H1 (cell line): ENCODE measurements at places on chromosomes 13 and 19. TPM values are rescaled to one million over a fixed set of nuclear protein-coding genes. Genes with fewer than 3 reads are reported as not detected.
A peak's percentile ranks its signal among the peaks of the same experiment; 100 is the strongest.

The TDRD3 gene
- total RNA-seq: 14.7 TPM in 2 replicates

DNA sequence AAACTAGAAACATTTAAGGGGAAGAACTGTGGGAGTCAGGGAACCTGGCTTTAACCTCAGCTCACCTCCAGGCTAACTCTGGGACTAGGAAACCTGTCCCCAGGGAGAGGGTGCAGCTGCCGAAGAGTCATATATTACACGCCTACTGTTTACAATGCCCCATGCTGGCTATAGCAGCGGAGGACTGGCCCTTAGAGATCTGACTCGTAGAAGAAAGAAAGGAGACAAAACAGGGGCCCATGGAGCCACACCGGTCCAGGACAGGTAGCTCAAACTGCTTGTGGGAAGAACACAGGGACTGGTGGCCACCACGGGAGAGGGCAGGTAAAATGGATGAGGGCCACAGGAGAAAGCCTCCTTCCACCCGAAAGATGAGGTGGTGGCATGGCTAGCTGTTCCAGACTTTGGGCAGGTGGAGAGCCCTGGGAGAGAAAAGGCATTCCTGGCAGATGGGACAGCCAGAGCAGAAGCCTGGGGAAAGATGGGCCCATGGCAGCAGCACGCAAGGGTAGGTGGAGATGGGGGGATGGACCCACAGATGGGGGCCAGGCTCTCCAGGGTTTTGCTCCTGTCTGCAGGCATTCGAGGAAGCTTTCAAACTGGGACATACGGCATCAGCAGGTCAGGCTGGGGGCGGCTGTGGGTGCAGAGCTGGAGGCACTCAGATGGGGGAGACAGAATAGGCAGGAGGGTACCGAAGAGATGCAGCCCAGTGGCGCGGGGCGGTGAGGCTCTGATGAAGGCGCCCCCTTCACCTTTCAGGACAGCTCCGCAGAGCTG, 69.5 kb downstream of the LATS2 start:
- H3K4me3 ChIP-seq: no peak overlapping the region
- H3K4me1 ChIP-seq: no peaks in the 10 kb centered on the region
- no peaks in the 10 kb centered on the region for H3K27me3 ChIP-seq
- no peak for DNase-seq
- no peak overlapping the region for H3K27ac ChIP-seq
- H3K36me3 ChIP-seq: peaks cover 25% of the 10 kb centered on the region

GRCh38 chr13:73397496-73398305, 338.9 kb downstream of the KLF5 start:
- H3K36me3 ChIP-seq: no peaks in the 10 kb centered on the region
- no peak for DNase-seq
- H3K4me3 ChIP-seq: no peak overlapping the region
- H3K4me1 ChIP-seq: peaks cover 5% of the 10 kb centered on the region; the same call in 1 of the 2 replicates

DNA sequence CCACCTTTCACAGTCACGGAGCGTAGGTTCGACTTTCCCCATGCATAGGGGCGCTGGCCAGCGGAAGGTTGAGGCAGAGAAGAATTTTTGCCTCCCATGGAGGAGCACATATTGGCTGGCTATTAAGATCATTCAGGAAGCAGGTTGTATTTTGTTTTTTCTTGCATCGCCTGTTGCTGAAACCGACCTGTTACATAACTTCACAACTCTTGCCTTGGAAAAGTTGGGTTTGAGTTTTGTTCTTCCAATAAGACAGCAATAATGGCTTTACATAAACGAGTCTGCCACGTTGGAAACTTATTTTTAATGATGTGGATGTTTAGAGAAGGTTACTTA, 1.4 kb downstream of the UPF1 start:
- no peaks in the 10 kb centered on the region; the same call in 1 of the 2 replicates for H3K36me3 ChIP-seq
- peak overlapping the region; percentile 99 for H3K4me3 ChIP-seq
- H3K27me3 ChIP-seq: no peaks in the 10 kb centered on the region; the same call in none of the 2 replicates
- H3K27ac ChIP-seq: no peak overlapping the region

DNA sequence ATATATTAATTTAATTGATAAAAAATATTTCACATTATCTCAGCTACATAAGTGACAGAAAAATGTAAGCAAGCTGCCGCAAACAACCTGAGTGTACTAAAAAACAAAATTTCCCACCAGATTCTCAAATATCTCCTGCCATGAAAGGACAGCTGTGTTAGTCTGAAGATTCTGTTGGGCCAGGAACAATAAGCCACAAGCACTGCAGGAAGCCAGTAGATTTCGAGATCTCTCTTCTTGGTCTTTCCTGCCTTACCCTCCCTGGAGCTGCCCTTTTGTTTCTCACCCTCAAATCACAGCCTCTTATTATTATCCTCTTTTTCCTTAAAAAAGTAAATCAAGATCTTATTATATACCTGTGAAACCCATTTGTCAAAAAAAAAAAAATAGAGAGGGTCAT, 165.6 kb downstream of the EFNB2 start:
- no peak overlapping the region for H3K27ac ChIP-seq
- 0 out of 2 replicates have a peak, but pooled peaks cover 3% of the 10 kb centered on the region for H3K4me1 ChIP-seq
- no peaks in the 10 kb centered on the region for H3K36me3 ChIP-seq
- no peak overlapping the region for H3K4me3 ChIP-seq
- H3K27me3 ChIP-seq: no peaks in the 10 kb centered on the region

- no peaks in the 10 kb centered on the region for H3K4me1 ChIP-seq
- H3K36me3 ChIP-seq: no peaks in the 10 kb centered on the region; the same call in 1 of the 2 replicates
- no peak within 1 kb of the TSS for H3K4me3 ChIP-seq
- DNase-seq: no peak
- H3K27ac ChIP-seq: no peak within 1 kb of the TSS
- H3K27me3 ChIP-seq: no peaks in the 10 kb centered on the region
Observed at GRCh38 chr19:2867025-2867991, at the start of gene ZNF556. Gene ZNF556, plus strand, starts transcription at chr19:2867335. Its CDS starts 87 bp downstream, at chr19:2867422.

DNA sequence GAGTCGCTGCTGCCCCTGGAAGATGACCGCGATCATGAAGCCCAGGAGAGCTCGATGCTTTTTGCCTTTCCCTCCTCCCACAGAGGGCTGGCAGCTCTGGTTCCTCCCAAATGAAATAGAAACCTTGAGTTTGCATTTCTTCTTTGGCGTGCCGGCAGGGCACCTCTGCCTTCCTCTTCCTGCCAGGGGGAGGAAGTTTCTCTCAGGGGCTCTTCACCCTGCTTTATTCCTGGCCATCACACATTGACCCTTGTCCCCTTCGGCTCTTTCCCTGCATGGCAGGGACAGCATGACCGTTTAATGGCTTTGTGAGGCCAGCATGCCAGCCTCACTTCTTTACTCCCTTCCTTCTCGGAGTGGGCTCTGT, 47.9 kb downstream of the ACTN4 start:
- no peak overlapping the region for H3K4me3 ChIP-seq
- peaks cover 3% of the 10 kb centered on the region for H3K4me1 ChIP-seq
- no peak for DNase-seq
- H3K36me3 ChIP-seq: 0 out of 2 replicates have a peak, but pooled peaks cover under 1% of the 10 kb centered on the region
- no peaks in the 10 kb centered on the region for H3K27me3 ChIP-seq

DNA sequence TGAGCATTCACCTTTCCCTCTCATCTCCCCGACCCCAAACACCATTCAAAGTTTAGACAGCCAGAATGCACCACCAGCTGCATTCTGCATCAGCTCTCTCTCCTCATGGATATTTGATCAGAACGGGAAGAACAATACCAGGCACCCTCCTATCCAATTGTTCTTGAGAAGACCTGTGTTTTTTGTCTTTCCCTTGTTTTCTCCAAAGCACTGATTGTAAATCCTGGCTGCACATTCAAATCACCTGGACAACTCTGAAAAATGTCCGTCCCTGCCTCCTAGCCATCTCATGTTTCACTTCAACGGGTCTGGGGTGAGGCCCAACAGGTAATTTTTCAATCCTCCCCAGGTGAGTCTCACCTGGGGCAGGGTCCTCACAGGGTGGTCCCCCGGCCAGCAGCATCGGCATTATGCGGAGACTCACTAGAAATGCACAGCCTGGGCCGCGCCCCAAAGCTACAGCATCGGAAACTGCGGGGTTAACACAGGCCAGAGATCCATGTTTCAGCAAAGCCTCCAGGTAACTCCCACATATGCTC, 5.5 kb downstream of the IRS2 start:
- DNase-seq: no peak
- peaks cover 29% of the 10 kb centered on the region for H3K36me3 ChIP-seq
- H3K4me3 ChIP-seq: no peak overlapping the region; the same call in none of the 2 replicates
- no peak overlapping the region for H3K27ac ChIP-seq

GRCh38 chr13:25541434-25542123, 169.8 kb downstream of the ATP8A2 start:
- no peaks in the 10 kb centered on the region for H3K4me1 ChIP-seq
- H3K27me3 ChIP-seq: no peaks in the 10 kb centered on the region
- DNase-seq: no peak
- no peak overlapping the region for H3K4me3 ChIP-seq

GRCh38 chr19:3373971-3374368, 7.6 kb downstream of the NFIC start:
- H3K36me3 ChIP-seq: no peaks in the 10 kb centered on the region
- no peak for DNase-seq
- H3K27ac ChIP-seq: no peak overlapping the region
- no peak overlapping the region for H3K4me3 ChIP-seq
- H3K27me3 ChIP-seq: peaks cover 48% of the 10 kb centered on the region

The ZNF681 gene
- 6.8 and 7.9 TPM in 2 replicates for total RNA-seq

- H3K27ac ChIP-seq: no peak overlapping the region
- H3K4me3 ChIP-seq: no peak overlapping the region
- no peaks in the 10 kb centered on the region for H3K36me3 ChIP-seq
- no peaks in the 10 kb centered on the region for H3K4me1 ChIP-seq
- H3K27me3 ChIP-seq: no peaks in the 10 kb centered on the region
Observed at GRCh38 chr13:26601669-26602068, 44.2 kb downstream of the WASF3 start.

DNA sequence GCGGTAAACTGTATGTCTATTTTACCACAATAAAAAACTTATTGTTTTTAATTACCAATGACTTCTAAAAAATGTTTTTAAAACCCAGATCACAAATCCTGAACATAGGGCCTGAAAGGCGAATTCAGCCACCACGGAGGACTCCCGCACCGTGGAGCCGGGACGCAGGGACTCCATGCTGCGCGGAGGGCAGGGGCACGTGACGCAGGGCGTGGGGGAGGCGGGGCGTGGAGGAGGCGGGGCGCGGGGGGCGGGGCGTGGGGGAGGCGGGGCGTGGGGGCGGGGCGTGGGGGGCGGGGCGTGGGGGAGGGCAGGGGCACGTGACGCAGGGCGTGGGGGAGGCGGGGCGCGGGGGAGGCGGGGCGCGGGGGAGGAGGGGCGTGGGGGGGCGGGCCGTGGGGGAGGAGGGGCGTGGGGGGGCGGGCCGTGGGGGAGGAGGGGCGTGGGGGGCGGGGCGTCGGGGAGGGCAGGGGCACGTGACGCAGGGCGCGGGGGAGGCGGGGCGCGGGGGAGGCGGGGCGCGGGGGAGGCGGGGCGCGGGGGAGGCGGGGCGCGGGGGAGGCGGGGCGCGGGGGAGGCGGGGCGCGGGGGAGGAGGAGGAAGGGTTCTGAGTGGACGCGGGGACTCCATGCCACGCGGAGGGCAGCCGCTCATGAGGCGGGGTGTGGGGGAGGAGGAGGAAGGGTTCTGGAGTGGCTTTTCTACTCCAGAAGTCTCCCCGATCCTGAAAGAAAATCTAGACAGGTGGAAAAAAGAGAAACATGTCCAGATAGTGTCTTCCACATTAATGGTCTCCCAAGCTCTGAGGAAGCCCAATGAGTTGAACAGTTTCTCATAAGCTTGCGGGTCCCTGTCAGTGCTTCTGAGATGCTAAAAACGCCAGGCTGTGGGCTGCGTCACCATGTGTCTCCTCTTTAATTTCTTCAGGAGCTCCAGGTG, 4.4 kb upstream of the PROZ start:
- DNase-seq: peak; percentile 71
- peaks cover 20% of the 10 kb centered on the region for H3K27me3 ChIP-seq
- peak overlapping the region; percentile 35 for H3K4me3 ChIP-seq
- H3K4me1 ChIP-seq: peaks cover 18% of the 10 kb centered on the region

- no peaks in the 10 kb centered on the region; the same call in 1 of the 2 replicates for H3K36me3 ChIP-seq
- H3K27me3 ChIP-seq: no peaks in the 10 kb centered on the region
- H3K4me3 ChIP-seq: no peak overlapping the region
- H3K4me1 ChIP-seq: peaks cover 19% of the 10 kb centered on the region
Observed at GRCh38 chr19:18294467-18294864, 13.0 kb upstream of the JUND start.

DNA sequence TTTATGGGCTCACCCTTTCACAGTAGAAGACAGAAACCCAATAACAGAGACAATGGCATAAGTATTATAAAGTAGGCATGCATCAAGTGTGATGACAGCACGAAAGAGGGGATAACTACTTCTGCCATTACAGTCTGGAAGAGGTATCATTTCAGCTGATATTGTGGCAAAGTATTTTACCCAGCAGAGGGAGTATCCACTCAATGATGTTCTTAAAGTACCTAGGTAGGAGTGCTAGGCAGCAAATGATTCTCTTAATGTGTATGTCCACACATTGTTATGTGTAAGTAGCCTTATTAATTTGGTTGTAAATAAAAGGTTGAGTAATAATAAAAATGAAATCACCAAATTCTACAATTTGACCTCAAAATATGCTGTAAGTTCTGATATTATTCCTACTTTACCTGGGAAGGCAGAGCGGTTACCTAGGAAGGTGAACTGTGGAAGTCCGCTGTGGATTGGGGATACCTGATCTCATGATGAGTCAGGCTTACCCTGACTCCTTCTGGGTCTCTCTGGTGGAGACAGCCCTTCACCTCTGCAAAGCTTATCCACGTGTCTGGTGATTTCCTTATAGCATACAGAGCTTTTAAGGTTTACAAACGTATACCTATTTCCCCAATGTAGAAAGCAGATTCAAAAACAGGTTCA, 4.1 kb upstream of the UBAC2 start:
- no peaks in the 10 kb centered on the region for H3K27me3 ChIP-seq
- no peaks in the 10 kb centered on the region for H3K4me1 ChIP-seq
- no peak overlapping the region for H3K27ac ChIP-seq
- DNase-seq: no peak
- no peak overlapping the region for H3K4me3 ChIP-seq

- DNase-seq: no peak
- H3K27ac ChIP-seq: no peak overlapping the region
- H3K4me3 ChIP-seq: no peak overlapping the region
- 0 out of 2 replicates have a peak, but pooled peaks cover 4% of the 10 kb centered on the region for H3K4me1 ChIP-seq
- no peaks in the 10 kb centered on the region for H3K27me3 ChIP-seq
Observed at GRCh38 chr13:97189928-97190327, 32.2 kb upstream of the MBNL2 start.

DNA sequence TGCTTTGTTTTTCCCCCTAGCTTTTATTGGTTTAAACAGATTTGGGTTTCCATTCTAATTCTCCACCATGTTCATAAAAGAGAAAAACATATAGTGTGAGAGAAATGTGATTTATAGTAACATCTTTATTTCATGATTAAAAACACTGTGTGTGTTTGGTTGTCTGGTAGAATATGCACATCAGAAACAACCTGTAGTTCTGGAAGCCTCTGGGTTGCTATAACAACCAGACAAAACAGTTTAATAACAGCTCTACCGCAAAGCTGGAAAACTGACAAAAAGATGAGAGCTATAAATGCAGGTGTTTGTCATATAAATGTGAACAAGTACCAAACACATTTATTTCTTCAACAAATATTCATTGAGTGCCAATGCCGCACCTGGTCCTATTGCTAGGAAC, 9.8 kb downstream of the KBTBD6 start:
- no peaks in the 10 kb centered on the region for H3K36me3 ChIP-seq
- no peak overlapping the region for H3K4me3 ChIP-seq
- H3K4me1 ChIP-seq: no peaks in the 10 kb centered on the region
- no peak for DNase-seq
- no peaks in the 10 kb centered on the region for H3K27me3 ChIP-seq
- no peak overlapping the region for H3K27ac ChIP-seq

- no peak overlapping the region for H3K27ac ChIP-seq
- H3K27me3 ChIP-seq: no peaks in the 10 kb centered on the region
- H3K36me3 ChIP-seq: peaks cover 65% of the 10 kb centered on the region
- DNase-seq: no peak
- no peak overlapping the region for H3K4me3 ChIP-seq
Observed at GRCh38 chr13:19673473-19674430, 40.3 kb downstream of the MPHOSPH8 start.
